ENCODE measurements at places on chromosomes 5 and 9.

- DNase-seq, result no peak
These were observed 59.5 kb upstream of the ALDH1B1 start for GRCh38 chr9:38333047-38333446.

DNA sequence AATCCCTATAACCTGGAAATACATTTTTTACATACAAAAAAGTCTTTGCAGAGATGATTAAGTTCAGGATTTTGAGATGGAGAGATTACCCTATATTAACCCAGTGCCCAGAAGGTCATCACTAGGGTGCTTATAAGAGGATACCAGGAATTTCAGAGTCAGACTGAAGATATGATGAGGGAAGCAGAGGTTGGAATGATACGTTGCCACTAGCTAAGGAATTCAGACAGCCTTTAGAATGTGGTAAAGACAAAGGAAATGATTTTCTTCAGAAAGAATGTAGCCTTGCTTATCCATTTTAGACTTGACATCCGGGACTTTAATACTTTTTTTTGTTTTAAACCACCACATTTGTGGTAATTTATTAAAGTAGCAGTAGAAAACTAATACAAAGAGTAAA is 2176.8 kb upstream of the C9orf72 start:
- DNase-seq, result no peak

DNA sequence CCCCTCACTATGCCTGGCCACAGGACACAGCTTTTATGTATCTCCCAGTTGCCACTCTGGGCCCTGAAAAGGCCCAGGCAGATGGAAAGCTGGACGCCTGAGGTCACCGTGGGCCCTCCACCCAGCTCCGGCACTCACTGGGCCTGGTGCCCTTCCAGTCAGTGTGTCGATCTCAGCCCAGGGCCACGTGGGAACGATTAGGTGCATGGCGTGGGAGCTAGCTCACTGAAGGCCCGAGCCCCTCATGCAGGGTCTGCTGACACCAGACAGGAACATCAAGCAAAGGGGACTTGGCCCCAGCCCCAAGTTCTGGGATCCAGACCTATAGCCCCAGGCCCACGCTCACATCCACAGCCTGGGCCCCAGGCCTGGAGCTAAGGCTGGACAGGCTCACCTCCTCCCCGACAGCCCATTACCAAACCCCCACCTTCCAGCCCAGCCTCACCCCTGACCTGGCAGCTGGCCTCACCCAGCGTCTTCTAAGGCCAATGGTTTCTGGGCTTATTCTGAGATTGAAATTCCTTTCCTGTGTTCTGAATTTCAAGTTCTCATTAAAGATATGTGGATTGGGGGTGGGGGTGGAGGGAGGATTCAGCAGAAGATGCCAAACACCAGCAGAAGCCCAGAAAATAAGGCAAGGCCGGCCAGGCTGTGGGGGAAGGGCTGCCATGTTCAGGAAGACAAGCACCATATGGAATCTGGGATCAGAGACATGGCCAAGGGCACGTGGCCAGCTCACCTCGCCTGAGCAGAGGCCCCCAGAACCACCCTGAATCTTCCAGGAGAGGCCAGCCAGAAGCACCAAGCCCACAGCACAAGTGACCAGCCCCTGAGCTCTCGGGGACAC is 74.5 kb downstream of the ADAMTS2 start:
- no peak for DNase-seq

GRCh38 chr5:108546939-108547338 is 165.0 kb upstream of the FBXL17 start:
- no peak for DNase-seq

DNA sequence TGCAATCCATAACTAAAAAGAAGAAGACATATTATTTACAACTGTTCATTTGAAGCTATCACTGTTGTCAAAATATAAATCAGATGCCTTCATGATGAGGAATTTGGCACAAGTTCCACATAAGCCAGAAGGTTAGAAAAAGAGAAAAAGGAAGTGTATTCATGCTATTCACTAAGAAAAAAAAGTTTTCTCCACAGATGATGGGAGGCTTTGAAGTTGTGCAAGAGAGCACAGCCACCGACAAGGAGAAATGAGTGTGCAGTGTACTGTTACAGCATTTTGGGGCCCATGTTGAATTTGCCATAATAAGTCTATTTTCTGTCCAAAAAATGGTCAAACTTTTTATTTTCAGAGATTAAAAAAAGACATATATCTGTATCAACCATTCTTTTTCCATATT is 32.9 kb upstream of the IFNK start:
- peak; percentile 92 for DNase-seq

Data from MV-4-11 (cell line).